ENCODE measurements at places on chromosomes 7 and 10.

GRCh38 chr7:105376908-105377533, 11.7 kb downstream of the SRPK2 start:
- DNase-seq, result no peak

GRCh38 chr10:43137717-43138020, 576 bp upstream of the CSGALNACT2 start:
- no peak for DNase-seq

GRCh38 chr10:6296828-6297251, 94.1 kb downstream of the PFKFB3 start:
- DNase-seq, result no peak

DNA sequence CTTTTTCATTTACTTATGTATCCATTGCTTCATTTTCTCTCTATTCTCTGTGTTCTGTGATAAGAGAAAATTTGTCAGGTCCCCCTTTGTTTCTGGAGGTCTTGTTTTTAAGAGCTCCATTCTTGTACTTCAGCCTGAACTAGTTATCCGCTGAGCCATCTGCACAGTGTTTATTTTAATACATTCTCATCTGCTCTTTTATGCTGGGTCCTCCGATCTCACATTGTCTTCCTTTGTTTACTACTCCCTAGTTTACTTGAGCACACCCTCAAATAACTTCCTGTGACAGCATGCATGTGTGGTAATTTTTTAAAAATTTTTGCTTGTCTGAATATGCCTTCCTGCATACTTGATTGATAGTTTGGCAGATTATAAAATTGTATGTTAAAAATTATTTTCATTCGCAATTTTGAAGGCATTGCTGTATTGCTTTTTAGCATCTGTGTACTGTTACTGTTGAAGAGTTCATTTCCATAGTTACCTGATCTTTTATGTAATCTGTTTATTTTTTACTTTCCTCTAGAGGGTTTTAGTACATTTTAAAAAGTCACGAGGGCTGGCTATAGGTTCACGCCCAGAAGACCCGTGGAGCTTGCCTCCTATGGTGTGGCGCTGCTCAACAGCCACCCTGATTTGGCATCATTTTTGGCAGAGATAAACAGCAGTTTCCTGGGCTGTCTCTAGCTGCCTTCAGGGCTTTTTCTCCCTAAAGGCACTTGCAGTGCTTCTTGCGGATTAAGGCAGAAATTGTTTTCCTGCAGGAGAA, 31.9 kb downstream of the RSBN1L start:
- DNase-seq, result no peak

DNA sequence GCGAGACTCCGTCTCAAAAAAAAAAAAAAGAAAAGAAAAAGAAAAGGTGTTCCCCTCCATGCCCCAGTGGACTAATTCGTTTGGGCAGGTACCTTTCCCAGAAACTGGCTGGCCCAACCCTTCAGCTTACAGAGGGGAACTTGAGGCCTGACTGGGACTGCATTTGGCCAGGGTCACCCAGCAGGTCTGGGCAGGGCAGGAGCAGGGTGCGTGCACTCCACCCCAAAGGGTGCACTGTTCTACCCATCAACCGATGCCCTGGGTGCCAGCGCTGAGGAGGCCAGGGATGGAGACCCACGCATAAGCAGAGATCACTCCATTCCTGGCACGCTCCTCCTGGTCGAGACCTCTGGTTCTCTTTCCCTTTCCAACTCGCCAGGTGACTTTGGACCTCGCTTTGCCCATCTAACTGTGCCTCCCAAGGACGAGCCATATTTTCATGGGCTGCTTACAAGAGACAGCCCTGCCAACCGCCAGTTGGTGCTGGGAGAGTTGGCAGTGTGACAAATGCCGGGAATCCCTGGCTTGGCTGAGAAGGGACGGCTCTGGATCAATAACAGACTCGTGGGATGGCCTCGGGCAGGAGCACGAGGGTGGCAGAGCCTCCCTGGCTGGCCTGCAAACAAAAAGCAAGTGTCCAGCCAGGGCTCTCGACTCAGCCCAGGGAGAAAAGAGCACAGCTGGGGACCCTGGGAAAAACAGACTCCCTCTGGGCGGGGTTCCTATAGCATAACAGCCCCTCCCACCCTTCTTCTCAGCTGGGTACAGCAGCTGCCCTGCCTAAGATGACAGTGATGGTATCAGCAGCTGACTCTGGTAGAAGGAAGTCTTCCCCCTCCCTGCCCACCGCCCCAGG, 7.9 kb downstream of the HSPB1 start:
- DNase-seq, result no peak

- DNase-seq, result no peak
Observed at GRCh38 chr7:155645662-155646061, 1.2 kb downstream of the RBM33 start.

GRCh38 chr10:32077896-32078485, 21.8 kb upstream of the KIF5B start:
- no peak for DNase-seq

GRCh38 chr7:31549611-31550010, 35.7 kb downstream of the ITPRID1 start:
- DNase-seq, result no peak

- DNase-seq, result no peak
Observed at GRCh38 chr7:24889611-24890010, 90.4 kb downstream of the OSBPL3 start.

DNA sequence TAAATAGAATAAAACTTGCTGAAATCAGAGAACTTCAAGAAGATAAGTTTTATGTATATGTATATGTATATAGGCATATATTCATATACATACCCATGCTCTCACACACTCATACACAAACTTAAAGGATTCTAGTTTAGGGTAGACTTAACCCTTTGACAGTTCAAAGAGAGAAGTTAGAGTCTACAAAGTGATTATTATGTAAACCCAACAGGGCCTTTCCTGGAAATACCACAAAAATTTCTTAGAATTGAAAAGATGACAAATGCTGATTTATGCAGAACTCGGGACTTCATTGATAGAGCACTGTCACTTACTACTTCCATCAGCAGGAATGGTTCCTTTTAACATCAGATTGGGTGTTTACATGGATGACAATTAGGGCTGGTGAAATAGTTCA, 763.5 kb downstream of the AUTS2 start:
- no peak for DNase-seq

DNA sequence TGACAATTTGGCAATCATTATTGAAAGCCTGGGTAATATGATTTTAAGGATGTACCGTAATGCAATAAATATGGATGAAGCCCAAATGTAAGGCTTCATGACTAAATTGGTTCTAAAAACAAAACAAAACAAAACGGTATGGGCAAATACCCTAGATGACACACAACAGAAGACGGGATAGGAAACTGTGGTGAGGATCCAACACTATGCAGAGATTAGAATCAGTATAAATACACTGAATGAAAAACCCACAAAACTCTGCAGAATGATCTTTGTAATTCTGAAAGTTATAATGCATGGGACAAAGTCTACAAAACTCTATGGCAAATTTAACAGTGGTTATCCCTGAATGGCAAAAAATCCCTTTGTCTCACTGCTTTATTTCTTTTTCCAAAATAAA, 57.6 kb downstream of the MALSU1 start:
- no peak for DNase-seq

- DNase-seq, result no peak
Observed at GRCh38 chr7:154416714-154417113, 364.5 kb downstream of the DPP6 start.
